Skin of body (tissue), 3 donors: ENCODE measurements at places on chromosomes 3 and 15. TPM values are rescaled to one million over a fixed set of nuclear protein-coding genes. Genes with fewer than 3 reads are reported as not detected.

- DNase-seq = no peak
Measured at GRCh38 chr3:126102011-126102410, 18.1 kb upstream of the SLC41A3 start.

DNA sequence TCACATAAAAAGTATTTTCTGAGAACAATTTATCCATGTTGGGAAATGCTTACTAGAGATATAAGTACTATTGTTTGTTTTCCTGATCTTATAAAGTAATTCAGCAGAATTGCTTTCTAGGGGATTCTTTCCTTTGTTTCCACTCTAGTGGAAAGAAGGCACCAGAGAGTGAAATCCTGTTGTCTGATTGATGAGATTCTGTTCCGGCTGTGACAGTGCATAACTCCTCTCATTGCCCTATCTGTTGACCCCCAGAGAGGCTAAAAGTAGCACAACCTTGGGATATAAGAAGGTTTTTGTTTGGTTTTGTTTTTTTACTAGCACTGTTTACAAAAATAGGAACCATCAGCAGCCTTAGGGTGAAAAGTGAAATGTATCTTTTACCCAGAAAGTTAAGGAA, 114.1 kb downstream of the ALCAM start:
- no peak for DNase-seq

GRCh38 chr15:29034593-29035335, 149.0 kb downstream of the APBA2 start:
- DNase-seq = no peak

- DNase-seq = no peak
Measured at GRCh38 chr3:188278717-188279324, 124.9 kb downstream of the LPP start.

DNASE1L3 gene
- 4.1 TPM for total RNA-seq

DNA sequence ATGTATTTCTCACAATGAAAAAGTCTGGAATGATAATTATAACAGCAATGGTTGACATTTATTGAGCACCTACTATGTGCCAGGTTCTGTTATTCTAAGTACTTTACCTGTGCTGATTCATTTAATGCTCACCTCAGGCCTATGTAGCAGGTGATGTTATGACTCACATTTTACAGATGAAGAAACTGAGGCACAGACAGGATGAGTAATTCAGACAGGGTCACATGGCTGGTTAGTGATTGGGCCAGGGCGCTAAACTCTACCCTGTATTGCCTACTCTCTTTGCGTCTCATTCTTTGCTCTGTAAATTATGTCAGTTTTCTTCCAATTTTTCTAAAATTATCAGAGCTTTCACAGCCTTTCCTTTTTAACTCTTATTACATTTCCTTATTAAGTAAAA, 98.3 kb downstream of the PIK3R4 start:
- DNase-seq = no peak

DNA sequence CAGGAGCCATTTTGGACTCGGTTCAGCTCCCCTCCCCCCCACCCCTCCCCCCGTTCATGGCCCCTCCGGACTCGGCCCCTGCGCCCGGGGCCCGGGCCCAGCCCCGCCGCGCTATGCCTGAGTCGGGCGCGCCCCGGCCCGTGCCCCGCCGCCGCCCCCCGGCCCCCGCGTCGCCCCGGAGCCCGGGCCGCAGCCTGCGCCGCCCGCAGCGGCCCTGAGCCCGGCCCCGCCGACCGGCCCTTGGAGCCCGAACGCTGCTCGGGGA, 155 bp downstream of the ACVR2B start:
- DNase-seq = no peak

- no peak for DNase-seq
Measured at GRCh38 chr15:62834686-62835329, 207.7 kb upstream of the TPM1 start.

GRCh38 chr3:32575451-32576113, 4.9 kb upstream of the DYNC1LI1 start:
- DNase-seq = no peak

- DNase-seq = no peak
Measured at GRCh38 chr15:43981576-43981975, 154.8 kb downstream of the WDR76 start.

DNA sequence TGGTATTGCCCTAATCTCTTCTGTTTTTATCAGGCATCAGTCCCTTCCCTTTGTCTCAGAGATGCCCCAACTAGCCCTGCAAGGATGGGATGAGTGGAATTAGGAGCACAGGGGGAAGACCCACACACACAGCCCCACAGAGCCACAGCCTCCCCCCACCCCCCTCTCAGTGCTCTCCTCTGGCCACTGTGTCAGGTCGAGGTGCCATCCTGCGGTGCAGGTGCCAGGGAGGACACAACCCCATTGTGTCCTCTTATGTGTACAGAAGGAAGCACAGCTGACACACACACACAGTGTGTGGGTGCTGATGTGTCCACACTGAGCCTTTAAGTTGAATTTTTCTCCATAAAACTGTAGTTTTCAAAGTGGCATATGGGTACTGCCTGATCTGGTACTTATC, 534.5 kb downstream of the OCA2 start:
- no peak for DNase-seq

- no peak for DNase-seq
Measured at GRCh38 chr3:51538115-51538458, 432 bp upstream of the RAD54L2 start.

CISH gene
- 10.0 TPM for total RNA-seq

NAA50 gene
- 70.6 TPM for total RNA-seq

APBA2 gene
- total RNA-seq = 7.1 TPM

UBA5 gene
- total RNA-seq = 48.1 TPM

CLDN11 gene
- total RNA-seq = 8.5 TPM

SERPINI2 gene
- total RNA-seq = not detected

- DNase-seq = no peak
Measured at GRCh38 chr3:168021737-168022450, 73.8 kb downstream of the GOLIM4 start.

DNAH1 gene
- 5.4 TPM for total RNA-seq

- no peak for DNase-seq
Measured at GRCh38 chr3:151722856-151723255, 10.9 kb upstream of the AADACL2 start.

OSTN gene
- 0.10 TPM for total RNA-seq

DNA sequence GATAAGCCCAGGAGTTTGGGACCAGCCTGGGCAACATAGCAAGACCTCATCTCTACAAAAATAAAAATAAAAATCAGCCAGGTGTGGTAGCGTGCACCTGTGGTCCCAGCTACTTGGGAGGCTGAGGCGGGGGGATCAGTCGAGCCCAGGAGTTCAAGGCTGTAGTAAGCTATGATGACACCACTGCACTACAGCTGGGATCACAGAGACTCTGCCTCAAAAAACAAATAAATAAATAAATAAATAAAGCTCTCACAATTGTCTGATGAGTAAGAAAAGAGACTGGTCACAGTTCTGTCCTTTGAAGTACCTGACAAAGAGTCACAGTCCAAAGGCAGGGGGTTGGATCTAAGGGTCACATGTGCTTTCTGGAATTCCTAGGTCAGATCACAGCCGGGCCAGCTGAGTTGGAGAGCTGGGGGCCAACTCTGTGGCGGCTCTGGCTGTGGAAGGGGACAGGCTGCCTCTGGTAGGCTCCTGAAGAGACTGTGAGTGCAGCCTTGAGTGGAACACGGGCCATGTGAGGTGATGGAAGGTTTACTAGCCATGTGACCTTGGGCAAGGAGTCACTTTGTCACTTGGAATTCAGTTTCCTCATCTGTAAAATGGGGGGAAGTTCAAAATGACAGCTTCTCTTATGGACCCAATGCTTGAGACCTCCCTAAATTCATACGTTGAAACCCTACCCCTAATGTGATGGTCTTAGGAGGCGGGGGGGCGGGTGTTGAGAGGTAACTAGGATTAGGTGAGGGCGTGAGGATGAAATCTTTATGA, 47.2 kb downstream of the WHAMM start:
- no peak for DNase-seq

- DNase-seq = no peak
Measured at GRCh38 chr3:48765376-48765775, 48.4 kb upstream of the IP6K2 start.

DNA sequence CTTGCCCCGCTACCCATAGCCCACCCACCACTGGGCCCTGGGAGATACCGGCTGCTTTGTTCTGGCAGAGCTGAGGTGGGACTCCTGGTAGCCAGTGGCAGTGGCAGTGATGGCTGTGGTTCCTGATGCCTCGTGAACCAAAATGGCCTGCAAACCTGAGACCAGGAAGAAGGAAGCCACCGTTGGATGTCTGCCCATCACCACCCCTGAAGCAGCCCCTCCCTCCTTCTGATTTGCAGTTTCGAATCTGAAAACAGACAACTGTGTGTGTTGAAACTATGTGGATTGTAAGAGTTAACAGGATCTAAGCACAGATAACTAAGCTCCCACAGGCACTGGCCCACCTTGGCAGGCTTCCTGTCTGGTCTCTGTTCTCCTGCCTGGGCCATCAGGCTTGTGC, 66.6 kb downstream of the NUP210 start:
- no peak for DNase-seq

DNA sequence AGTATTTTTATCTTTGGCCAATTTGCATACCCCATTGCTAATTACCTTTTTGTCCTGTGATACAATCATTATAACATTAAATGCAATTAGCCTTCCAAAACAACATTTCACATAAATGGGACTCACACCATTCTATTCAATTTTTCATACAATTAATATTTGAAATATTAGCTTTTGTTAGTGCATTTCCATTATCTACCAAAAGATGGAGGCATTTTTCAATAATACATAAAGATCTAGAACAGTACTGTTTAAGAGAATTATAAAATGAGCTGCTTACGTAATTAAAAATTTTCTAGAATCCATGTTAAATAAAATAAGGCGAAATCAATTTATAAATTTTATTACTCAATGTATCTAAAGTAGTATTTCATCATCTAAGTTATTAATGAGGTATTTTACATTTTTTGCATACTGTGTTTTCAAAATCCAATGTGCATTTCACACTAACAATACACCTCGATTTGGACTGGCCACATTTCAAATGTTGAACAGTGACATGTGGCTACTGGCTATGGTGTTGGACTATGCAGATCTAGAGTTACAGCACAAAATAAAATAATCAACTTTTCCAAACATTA, 74.3 kb downstream of the TJP1 start:
- no peak for DNase-seq

DNA sequence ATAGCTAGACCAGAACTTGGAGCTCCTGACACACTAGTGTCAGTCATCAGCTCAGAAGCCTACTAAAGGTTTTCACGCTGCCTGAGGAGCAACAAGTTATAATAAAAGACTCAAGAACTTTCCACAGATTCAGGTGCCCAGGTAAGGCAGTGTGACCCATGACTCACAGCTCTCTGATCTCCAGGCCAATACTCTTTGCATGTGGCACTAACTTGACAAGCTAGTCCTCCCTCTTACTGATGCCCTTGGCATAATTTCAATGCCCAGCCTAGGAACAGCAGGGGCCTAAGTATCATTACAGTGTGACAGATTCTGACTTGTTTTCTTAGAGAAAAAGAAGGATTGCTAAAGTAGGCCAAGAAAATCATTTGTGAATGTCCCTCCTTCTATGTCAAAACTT, 38.4 kb downstream of the MEIS2 start:
- DNase-seq = no peak

GRCh38 chr3:34782871-34783270, 856.5 kb upstream of the ARPP21 start:
- DNase-seq = no peak

DNA sequence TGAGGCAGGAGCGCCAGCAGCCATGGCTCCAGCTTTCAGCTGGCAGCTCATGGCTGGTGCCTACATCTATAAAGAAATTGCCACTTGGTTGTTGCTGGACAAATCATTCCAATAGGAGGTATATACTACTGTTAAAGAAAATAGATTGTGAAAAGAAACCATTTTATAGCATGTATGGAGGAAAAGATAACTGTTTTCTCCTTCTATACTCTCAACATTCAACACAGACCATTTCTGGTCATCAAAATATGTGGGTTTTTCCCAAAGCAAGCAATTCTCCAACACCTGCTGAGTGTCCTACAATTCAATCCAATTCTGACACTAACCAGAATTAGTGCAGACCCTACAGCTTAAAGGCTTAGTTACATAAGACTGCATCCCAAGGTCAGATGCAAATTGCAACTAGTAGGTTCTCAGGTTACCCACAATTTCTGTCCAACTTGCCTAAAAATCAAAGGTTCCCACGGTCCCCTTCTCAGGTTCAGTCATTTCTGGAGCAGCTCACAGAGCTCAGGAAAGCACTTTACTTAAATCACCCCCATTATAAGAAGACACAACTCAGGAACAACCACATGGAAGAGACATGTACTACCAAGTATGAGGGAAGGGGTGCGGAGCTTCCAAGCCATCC, 42.4 kb upstream of the STRIT1 start:
- DNase-seq = no peak

GLDN gene
- total RNA-seq = 14.4 TPM

DNA sequence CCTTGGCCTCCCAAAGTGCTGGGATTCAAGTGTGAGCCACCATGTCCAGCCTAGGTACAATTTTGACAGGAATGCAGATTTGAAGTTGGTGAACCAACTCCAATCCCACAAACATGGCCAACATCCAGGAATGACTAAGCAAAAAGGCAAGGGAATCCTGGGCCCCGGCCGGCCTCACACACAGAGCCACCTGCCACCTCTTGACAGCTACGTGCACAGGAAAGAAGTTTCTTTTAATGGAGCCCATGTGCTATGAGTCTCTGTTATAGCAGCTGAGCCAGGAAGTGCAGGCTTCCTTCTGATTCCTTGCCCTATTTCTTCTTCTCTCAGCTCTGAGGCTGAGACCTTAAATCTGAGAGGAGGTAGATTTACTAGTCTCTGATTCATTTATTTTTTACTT, 8.8 kb downstream of the TMEM40 start:
- DNase-seq = no peak

DNA sequence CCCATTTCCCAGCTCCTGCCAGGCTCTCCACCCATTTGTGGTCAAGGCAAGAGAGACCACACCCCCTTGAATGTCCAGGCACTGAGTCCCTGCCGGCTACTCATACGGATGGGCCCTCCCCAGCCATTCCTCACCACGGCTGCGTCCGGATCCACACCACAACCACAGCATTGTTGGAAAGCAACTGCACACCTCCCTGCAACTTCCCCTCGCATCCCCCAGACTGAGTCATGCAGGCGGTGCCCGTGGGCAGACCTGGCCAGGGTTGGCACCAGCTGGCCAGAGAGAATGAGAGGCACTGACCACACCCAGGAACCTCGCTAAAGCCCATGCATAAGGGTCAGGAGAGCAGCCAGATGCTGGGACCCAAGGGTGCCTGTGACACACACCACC, 30.5 kb downstream of the LOXL1 start:
- DNase-seq = no peak

SYNPR gene
- total RNA-seq = 0.20 TPM

DNA sequence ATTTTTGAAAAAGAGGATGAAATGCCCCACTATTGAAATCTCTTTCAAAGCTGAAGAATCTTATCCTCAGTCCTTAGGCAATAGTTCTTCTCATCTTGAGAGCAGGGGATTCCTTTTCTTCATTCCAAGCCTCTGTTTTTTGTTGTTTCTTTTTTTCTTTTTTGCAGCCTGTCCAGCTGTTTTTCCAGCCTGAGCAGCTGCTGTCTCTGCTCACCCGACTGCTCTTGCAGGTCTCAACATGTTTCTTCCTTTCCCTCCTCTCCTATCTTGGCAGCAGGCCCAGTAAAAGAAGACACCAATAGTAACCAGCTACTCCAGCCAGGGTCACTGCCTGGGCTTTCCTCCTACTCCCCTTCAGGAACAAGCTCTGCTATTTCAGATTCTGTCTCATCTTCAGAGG, 23.8 kb downstream of the MEX3B start:
- no peak for DNase-seq

CYP19A1 gene
- 0.49 TPM for total RNA-seq

GRCh38 chr3:45105855-45106671, 40.1 kb downstream of the CDCP1 start:
- no peak for DNase-seq
